Forelimb muscle (tissue), 1 donor: ENCODE measurements at places on chromosomes 4 and X. TPM values are rescaled to one million over a fixed set of nuclear protein-coding genes. Genes with fewer than 3 reads are reported as not detected.

GRCh38 chrX:46673620-46674359 lies 85.1 kb downstream of the SLC9A7 start:
- no peak for DNase-seq

GRCh38 chr4:70449220-70449619 lies 22.8 kb upstream of the MUC7 start:
- DNase-seq, result no peak

The DCAF8L1 gene
- not detected for polyA plus RNA-seq

GRCh38 chr4:27117453-27117852 lies 256.8 kb downstream of the STIM2 start:
- DNase-seq, result no peak

- no peak for DNase-seq
Observed at GRCh38 chr4:39365360-39365759, 802 bp downstream of the RFC1 start.
